ENCODE measurements at places on chromosomes 5 and 9. TPM values are rescaled to one million over a fixed set of nuclear protein-coding genes. Genes with fewer than 3 reads are reported as not detected.

- H3K36me3 ChIP-seq, result no peaks in the 10 kb centered on the region
- no peaks in the 10 kb centered on the region for H3K4me1 ChIP-seq
- no peak overlapping the region for H3K4me3 ChIP-seq
- no peak overlapping the region for H3K27ac ChIP-seq
- peak; percentile 37 for DNase-seq
Observed at GRCh38 chr9:137960496-137960895, 82.9 kb downstream of the CACNA1B start.

DNA sequence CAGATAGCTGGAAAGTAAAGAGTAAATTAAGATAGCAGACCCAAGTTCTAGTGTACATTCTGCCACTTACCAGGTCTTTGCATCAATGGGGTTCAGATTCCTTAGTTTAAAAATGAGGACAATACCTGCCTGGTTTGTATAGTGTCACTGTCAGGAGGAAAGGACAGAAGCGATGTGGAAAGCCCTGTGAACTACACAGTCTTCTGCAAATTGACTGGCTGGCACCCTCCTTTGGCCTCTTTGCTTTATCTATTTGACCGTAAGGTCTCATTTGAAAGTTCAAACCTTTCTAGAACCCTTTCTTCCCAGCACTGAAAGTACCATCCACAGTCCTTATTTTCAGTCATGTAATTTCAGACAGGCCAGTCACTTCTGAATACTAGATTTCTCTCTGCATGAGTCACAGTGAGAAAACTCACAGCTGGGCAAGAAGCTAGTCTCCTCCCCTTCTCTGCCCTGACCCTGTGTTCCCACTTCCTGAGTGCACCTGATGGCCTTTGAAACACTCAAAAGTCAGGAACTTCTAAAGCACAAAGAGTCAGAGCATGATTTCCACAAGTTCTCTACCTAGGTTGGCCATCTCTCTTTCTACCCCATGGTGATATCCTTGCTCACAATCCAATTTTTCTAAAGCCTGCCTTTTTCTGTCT is 91.3 kb upstream of the RASEF start:
- H3K4me3 ChIP-seq, result no peak overlapping the region
- no peaks in the 10 kb centered on the region for H3K27me3 ChIP-seq
- no peaks in the 10 kb centered on the region for H3K36me3 ChIP-seq
- DNase-seq, result no peak
- H3K27ac ChIP-seq, result no peak overlapping the region

GRCh38 chr5:125113328-125113727 is 366.9 kb upstream of the ZNF608 start:
- DNase-seq, result no peak
- H3K36me3 ChIP-seq, result no peaks in the 10 kb centered on the region
- H3K4me3 ChIP-seq, result no peak overlapping the region

Gene GLRA1
- not detected for total RNA-seq

DNA sequence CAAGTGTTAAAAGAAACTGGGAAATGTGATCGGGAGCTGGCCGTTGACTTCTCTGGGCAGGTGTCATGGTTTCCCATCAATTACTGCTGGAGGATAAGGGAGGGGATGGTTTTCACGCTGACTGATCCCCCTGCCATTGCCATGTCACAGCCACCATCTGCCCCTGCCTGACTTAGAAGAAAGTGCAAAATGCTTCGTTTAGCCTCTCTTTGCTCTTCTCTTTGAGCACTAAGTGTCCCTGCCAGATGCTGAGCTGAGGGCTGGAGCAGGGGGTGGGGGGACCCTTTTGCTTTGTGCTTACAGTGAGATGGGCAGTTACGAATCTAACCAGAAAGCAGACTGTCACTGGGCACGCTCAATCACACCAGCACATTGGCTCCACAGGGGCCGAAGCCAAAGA is 138.4 kb upstream of the ALDH1B1 start:
- H3K4me1 ChIP-seq, result peaks cover 16% of the 10 kb centered on the region
- H3K27ac ChIP-seq, result no peak overlapping the region
- DNase-seq, result no peak
- H3K36me3 ChIP-seq, result no peaks in the 10 kb centered on the region
- no peaks in the 10 kb centered on the region for H3K27me3 ChIP-seq

GRCh38 chr5:100860407-100860806 is 42.7 kb downstream of the ST8SIA4 start:
- H3K36me3 ChIP-seq, result no peaks in the 10 kb centered on the region
- H3K27me3 ChIP-seq, result no peaks in the 10 kb centered on the region
- DNase-seq, result no peak

Gene MPDZ
- total RNA-seq, result 64.1 TPM

- no peak overlapping the region for H3K4me3 ChIP-seq
- no peaks in the 10 kb centered on the region for H3K36me3 ChIP-seq
- no peak overlapping the region for H3K27ac ChIP-seq
- H3K27me3 ChIP-seq, result no peaks in the 10 kb centered on the region
- DNase-seq, result no peak
- H3K4me1 ChIP-seq, result no peaks in the 10 kb centered on the region
Observed at GRCh38 chr9:29319736-29320513, 1746.6 kb upstream of the C9orf72 start.

DNA sequence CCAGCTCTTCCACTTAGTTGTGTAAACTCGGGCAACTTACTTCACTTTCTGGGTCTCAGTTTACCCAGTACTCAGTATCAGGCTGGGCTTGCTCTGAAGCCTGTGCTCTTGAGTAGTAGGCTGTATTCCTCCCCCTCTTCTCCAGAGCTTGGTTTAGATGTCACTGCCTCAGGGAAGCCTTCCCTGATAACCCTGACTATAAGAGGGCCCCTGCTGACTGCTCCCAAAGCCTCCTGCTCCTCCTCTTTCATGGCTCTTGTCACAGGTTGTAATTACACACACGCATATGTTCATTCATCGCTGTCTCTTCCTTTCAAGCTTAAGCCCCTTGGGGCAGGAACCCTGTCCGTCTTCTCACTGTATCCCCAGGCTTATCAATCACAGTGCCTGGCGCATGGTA is 140.2 kb downstream of the RGS3 start:
- H3K4me3 ChIP-seq, result no peak overlapping the region
- no peaks in the 10 kb centered on the region for H3K36me3 ChIP-seq
- peaks cover 33% of the 10 kb centered on the region for H3K4me1 ChIP-seq
- H3K27ac ChIP-seq, result no peak overlapping the region
- DNase-seq, result no peak
- H3K27me3 ChIP-seq, result no peaks in the 10 kb centered on the region

Gene ERAP2
- not detected for total RNA-seq

GRCh38 chr5:159638954-159639559 is 277.2 kb upstream of the ADRA1B start:
- H3K4me1 ChIP-seq, result no peaks in the 10 kb centered on the region
- no peaks in the 10 kb centered on the region for H3K27me3 ChIP-seq
- H3K36me3 ChIP-seq, result no peaks in the 10 kb centered on the region
- DNase-seq, result no peak

DNA sequence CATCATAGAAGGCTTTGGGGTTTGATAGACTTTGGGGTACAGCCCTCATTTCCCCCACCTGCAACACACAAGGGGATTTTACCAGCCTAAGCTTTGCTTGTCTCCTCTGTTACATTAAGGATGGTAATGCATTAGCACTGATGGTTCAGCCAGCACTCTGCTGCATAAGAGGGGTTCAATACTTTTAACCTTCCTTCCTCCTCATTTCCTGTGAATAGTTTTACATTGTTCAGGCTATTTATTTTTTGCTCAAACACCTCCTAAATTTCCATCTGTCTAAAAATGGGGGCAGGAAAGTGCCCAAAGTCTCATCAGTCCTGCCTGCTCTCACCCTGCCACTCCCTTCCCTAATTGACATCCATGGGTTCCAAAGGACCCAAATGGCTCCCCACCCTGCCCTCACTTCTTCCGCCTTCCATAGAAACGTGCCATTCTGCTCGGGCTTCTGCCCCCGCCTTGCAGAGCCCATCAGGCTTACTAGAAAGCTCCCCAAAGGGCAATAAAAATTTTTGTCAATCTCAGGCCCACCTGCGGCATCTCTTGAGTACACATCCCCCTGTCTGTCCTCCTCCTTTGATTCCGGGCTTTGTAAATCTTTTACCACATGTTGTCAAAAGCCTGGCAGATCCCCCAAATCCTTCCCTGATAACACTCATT is 239.5 kb upstream of the SLC24A2 start:
- H3K27ac ChIP-seq, result no peak overlapping the region
- no peaks in the 10 kb centered on the region for H3K36me3 ChIP-seq
- no peak overlapping the region for H3K4me3 ChIP-seq
- no peak for DNase-seq
- peaks cover 19% of the 10 kb centered on the region for H3K4me1 ChIP-seq
